ENCODE measurements at places on chromosomes 2 and 18.

DNA sequence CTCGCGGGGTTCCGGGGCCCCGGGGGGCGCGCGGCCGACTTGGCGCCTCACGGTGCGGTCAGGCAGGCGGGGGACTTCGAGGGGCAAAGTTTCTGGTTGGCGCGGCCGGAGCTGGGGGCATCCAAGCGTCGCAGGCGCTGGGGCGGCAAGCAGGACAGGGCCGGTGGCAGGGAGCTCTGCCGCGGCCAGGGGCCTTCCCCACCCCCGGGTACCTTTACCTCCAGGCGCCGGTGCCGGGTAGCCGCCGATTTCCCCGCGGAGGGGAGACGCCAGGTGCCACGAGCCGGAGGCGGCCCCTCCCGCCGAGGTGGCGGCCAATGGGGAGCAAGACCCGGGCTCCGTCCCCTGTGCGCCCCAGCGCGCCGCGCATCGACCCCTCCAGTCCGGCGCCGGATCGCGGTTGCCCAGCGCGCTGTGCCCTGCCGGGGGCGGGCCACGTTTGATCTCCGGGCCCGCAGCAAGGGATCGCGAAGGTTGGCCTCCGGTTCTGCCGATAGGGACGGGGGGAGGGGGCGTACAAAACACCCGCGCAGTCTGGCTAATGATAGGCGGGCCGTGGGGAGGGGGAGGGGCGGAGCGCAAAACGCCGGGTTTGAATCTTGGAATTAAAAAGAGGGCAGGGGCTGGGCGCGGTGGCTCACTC, at the start of gene ST8SIA5:
ST8SIA5 (minus strand) TSS at position 495 of the 643 bp plus-strand sequence. CDS start 545 bp downstream, outside the sequence.
- no peak for DNase-seq
- H3K36me3 ChIP-seq = no peaks in the 10 kb centered on the region
- no peak within 1 kb of the TSS for H3K27ac ChIP-seq
- H3K4me3 ChIP-seq = no peak within 1 kb of the TSS
- no peaks in the 10 kb centered on the region for H3K4me1 ChIP-seq

DNA sequence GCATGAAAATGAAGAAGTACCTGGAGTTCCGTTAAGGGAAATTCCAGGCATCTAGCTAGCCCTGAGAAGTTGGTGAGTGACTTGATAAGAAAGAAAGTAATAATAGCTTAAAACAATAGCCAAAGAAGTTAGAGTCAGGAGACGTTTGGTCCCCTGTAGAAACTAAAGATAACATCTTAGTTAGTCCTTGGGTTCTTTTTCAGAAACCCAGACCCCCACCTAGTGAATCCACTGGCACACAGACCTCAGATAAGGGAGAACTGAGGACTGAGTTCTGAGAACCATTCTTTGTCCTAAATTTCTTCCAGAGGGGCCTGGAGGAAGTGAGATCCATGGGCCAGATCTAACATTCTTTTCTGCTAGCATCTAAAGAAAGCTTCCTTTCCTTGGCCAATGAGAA, 335.4 kb downstream of the SLC4A3 start:
- DNase-seq = no peak
- H3K27ac ChIP-seq = no peak overlapping the region

DNA sequence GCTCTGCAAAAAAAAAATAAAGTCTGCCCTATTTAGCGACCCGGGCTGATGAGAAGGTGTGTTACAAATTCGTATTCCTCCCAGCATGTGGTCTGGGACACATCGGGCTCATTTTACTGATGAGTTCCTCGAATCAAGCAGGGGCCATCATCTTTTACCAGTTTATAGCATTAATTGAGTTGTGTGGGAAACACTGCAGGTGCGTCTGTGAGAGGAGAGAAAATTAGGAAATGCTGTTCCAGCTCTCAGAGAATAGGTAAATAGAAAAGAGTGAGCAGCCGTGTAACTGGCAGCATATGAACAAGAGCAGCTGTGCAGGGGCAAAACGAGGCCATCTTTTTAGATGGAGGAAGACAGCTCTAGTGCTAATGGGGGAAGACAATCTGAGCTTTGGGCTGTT, 216.7 kb downstream of the SETBP1 start:
- peaks cover 5% of the 10 kb centered on the region for H3K4me1 ChIP-seq
- H3K27me3 ChIP-seq = no peaks in the 10 kb centered on the region
- H3K4me3 ChIP-seq = no peak overlapping the region

- peaks cover 9% of the 10 kb centered on the region for H3K36me3 ChIP-seq
- no peaks in the 10 kb centered on the region for H3K27me3 ChIP-seq
- H3K4me1 ChIP-seq = peaks cover 20% of the 10 kb centered on the region
- DNase-seq = no peak
These were observed 12.2 kb downstream of the TMEM177 start for GRCh38 chr2:119691189-119691588.

- H3K4me1 ChIP-seq = no peaks in the 10 kb centered on the region
- no peak overlapping the region for H3K27ac ChIP-seq
- no peak overlapping the region for H3K4me3 ChIP-seq
- H3K27me3 ChIP-seq = no peaks in the 10 kb centered on the region
- no peak for DNase-seq
- H3K36me3 ChIP-seq = no peaks in the 10 kb centered on the region
These were observed 32.3 kb upstream of the REG3A start for GRCh38 chr2:79191816-79192215.

- H3K36me3 ChIP-seq = no peaks in the 10 kb centered on the region
- DNase-seq = no peak
- H3K4me3 ChIP-seq = no peak overlapping the region
- H3K4me1 ChIP-seq = no peaks in the 10 kb centered on the region
These were observed 411.2 kb upstream of the ETAA1 start for GRCh38 chr2:66985906-66986305.

GRCh38 chr2:6163932-6164331, 471.7 kb downstream of the SOX11 start:
- H3K4me1 ChIP-seq = no peaks in the 10 kb centered on the region
- no peak for DNase-seq
- H3K27me3 ChIP-seq = no peaks in the 10 kb centered on the region
- no peak overlapping the region for H3K27ac ChIP-seq
- H3K4me3 ChIP-seq = no peak overlapping the region

GRCh38 chr2:240913810-240914644, 7.9 kb downstream of the CROCC2 start:
- no peak overlapping the region for H3K27ac ChIP-seq
- no peaks in the 10 kb centered on the region for H3K4me1 ChIP-seq
- H3K4me3 ChIP-seq = no peak overlapping the region
- no peaks in the 10 kb centered on the region for H3K27me3 ChIP-seq
- H3K36me3 ChIP-seq = no peaks in the 10 kb centered on the region

- no peak overlapping the region for H3K4me3 ChIP-seq
These were observed 3.2 kb downstream of the DNAJB2 start for GRCh38 chr2:219282375-219282774.

GRCh38 chr2:189203177-189203799, 23.7 kb upstream of the COL5A2 start:
- no peak overlapping the region for H3K27ac ChIP-seq
- H3K27me3 ChIP-seq = no peaks in the 10 kb centered on the region
- H3K4me3 ChIP-seq = no peak overlapping the region
- H3K36me3 ChIP-seq = no peaks in the 10 kb centered on the region

DNA sequence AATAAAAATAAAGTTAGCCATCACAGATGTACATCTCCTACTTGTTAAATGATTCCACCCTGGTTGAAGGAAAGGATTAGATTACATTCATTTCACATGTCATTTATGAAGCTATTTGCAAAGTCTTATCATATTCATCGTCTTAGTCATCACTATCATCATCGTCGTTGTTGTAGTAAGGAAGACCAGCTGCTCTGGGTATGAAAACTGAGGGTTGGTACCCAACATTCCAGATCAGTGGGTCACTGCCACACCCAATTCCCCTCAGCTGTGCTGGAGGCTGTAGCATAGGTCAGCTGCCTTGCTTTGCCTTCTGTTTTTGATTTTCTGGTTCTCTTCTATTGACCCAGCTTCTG, 20.9 kb upstream of the CCBE1 start:
- no peak for DNase-seq
- H3K4me3 ChIP-seq = no peak overlapping the region
- no peaks in the 10 kb centered on the region for H3K4me1 ChIP-seq
- H3K36me3 ChIP-seq = no peaks in the 10 kb centered on the region
- no peaks in the 10 kb centered on the region for H3K27me3 ChIP-seq

DNA sequence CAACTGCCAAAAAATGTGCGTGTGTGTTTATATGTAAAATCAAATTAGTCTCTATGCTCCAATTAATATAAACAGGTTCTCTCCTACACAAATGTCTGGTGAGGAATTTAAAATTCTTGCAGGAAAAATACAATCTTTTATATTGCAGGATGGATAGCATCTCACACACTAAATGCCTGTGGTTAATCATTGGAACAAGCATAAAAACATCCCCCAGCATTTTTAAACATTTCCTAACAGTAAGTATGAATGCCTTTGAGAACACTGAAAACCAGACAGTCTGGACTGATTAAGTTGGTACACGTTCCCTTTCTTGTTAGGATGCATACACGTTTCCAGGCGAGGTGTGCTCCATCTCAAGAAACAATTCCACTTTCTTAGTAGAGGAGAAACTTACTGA, 29.9 kb upstream of the PDE1A start:
- H3K4me1 ChIP-seq = no peaks in the 10 kb centered on the region
- DNase-seq = no peak
- no peaks in the 10 kb centered on the region for H3K36me3 ChIP-seq
- no peak overlapping the region for H3K27ac ChIP-seq
- H3K27me3 ChIP-seq = no peaks in the 10 kb centered on the region

DNA sequence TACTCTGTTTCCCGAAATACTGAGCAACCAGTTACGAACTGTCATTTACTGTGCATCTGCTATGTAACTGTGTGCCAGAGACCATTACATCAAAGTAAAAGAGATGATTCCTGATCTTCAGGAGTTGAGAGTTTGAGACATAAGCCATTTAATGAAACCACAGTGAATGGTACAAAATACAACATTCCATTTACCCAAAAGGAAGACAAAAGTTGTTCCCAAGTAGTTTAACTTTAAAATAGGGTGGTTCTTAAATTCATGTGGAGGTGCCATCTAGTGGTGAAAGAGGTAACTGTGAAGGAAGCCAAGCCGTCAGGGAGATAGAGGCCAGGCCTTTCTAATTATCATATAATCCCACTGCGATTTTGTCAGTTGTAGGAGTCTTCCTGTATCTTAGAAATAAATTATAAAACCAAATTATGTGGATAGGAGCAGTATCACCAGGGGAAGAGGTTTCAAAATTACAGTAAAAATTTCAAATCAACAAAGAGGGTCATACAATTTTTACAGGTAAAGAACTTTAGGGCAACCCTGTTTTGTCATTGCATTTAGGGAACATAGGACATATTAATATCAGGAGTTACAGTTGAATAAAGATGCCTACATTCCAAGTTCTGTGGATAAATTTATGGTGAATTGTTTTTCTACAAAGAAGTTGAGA, 67.7 kb downstream of the EPAS1 start:
- H3K27me3 ChIP-seq = no peaks in the 10 kb centered on the region
- no peaks in the 10 kb centered on the region for H3K36me3 ChIP-seq
- DNase-seq = peak; percentile 46

DNA sequence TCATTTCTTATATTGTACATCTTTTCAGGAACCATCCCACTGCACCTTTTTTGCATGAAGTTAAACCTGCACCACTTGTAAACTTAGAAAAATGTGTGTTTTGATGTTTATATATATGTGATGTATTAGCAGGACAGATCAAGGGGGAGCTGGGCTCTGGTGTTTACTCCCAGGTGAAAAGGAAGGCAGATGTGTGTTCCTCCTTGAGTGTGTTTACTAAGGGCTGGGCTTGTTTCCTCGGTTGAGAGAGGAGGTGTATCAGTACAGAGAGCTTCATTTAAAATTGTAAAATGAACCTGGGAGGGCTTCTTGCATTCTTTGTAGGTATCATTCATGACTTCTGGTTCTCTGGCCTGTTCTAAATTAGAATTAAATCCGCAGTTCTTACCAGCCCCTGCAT, 14.8 kb downstream of the LPIN1 start:
- peaks cover 46% of the 10 kb centered on the region for H3K4me1 ChIP-seq
- no peak overlapping the region for H3K4me3 ChIP-seq
- no peak for DNase-seq
- peaks cover 13% of the 10 kb centered on the region for H3K36me3 ChIP-seq

- no peak overlapping the region for H3K4me3 ChIP-seq
- no peaks in the 10 kb centered on the region for H3K27me3 ChIP-seq
- H3K36me3 ChIP-seq = no peaks in the 10 kb centered on the region
- H3K4me1 ChIP-seq = no peaks in the 10 kb centered on the region
- no peak overlapping the region for H3K27ac ChIP-seq
These were observed 39.1 kb upstream of the PPP1R1C start for GRCh38 chr2:181946444-181947127.

DNA sequence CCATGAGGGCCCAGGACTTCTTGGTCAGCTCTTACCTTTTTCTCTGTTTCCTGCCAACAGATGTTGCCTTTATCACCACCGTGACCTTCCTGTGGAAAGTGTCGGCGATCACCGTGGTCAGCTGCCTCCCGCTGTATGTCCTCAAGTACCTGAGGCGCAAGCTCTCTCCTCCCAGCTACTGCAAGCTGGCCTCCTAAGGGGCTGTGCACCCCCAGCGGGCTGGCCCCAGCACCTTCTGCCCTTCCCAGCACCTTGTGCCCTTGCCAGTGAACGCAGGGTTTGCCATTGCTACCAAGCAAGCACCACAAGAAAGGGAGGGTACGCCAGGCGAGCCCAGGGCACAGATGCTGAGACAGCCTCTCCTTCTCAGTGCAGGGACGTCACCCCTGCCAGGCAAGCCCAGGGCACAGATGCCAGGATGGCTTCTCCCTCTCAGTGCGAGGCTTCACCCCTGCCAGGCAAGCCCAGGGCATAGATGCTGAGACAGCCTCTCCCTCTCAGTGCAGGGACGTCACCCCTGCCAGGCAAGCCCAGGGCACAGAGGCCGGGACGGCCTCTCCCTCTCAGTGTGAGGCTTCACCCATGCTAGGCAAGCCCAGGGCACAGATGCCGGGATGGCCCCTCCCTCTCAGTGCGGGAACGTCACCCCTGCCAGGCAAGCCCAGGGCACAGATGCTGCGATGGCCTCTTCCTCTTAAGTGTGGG, 18.4 kb upstream of the NFATC1 start:
- no peak for DNase-seq
- no peak overlapping the region for H3K4me3 ChIP-seq
- peaks cover 5% of the 10 kb centered on the region for H3K36me3 ChIP-seq
- peaks cover 7% of the 10 kb centered on the region for H3K4me1 ChIP-seq

DNA sequence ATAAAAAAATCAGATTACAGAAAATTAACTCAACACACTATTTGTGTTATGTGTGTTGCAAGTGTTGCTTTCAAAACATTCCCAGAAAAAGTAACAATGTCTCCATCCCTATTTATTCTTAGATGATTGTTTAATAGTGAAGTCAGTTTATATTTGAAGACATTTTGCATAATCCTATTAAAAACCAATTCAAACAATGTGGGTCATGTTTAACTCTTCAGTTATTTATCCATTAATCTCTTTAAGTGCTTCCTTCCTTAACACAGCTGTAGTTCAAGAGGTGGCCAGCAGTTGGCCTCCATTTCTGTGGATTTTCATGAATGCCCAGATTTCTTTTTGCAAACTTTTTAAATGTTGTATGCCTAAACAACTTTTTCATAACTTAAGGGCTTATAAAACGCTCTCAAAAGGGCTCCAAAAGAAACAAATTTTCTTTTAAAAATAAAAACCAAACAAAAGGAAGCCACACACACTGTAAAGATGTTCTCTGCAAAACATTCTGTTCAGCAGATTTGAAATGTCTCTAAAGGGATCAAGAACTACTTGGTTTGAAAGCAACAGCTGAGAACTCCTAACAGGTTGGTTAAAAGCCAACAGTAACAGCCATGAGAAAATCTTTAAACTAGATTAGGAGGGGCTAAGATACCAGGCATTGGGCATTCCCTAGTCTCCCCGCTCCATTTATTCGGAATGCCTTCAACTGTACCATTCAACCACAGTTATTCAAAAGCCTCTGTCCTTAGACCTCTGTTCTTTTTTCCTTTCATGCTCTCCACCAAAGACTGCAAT, 71.5 kb downstream of the THADA start:
- no peaks in the 10 kb centered on the region for H3K27me3 ChIP-seq
- no peaks in the 10 kb centered on the region for H3K36me3 ChIP-seq
- no peak for DNase-seq
- H3K4me1 ChIP-seq = no peaks in the 10 kb centered on the region
